Bronchus fibroblast of lung (primary cell): ENCODE measurements at places on chromosomes 5 and 9. TPM values are rescaled to one million over a fixed set of nuclear protein-coding genes. Genes with fewer than 3 reads are reported as not detected.

Gene REEP2
- total RNA-seq: 18.8 and 22.0 TPM in 2 replicates

Gene IFNK
- total RNA-seq: not detected in 2 replicates

Gene TAF11L8
- total RNA-seq: not detected in 2 replicates

Gene MED7
- total RNA-seq: 8.6 TPM in 2 replicates

Gene IFT74
- total RNA-seq: 12.3 and 13.4 TPM in 2 replicates

Gene SMIM33
- not detected in 2 replicates for total RNA-seq

Gene RNF224
- under 0.01 TPM in 1 of 2 replicates, not detected in the other for total RNA-seq

Gene ENG
- total RNA-seq: 47.2 and 48.9 TPM in 2 replicates

Gene NKD2
- 0.30 and 1.8 TPM in 2 replicates for total RNA-seq

Gene FRMPD1
- not detected in 2 replicates for total RNA-seq

Gene ACER2
- 0.84 and 0.89 TPM in 2 replicates for total RNA-seq

Gene IL9
- not detected in 2 replicates for total RNA-seq

Gene SLCO6A1
- total RNA-seq: not detected in 2 replicates

Gene GFI1B
- total RNA-seq: under 0.01 TPM in 1 of 2 replicates, not detected in the other

Gene OGN
- 0.15 and 0.17 TPM in 2 replicates for total RNA-seq

Gene VLDLR
- 5.1 and 5.7 TPM in 2 replicates for total RNA-seq

Gene GBGT1
- 2.4 and 3.2 TPM in 2 replicates for total RNA-seq

Gene F2RL1
- total RNA-seq: 16.5 and 20.2 TPM in 2 replicates

Gene ROR2
- 16.5 and 16.8 TPM in 2 replicates for total RNA-seq

Gene ENTREP1
- total RNA-seq: not detected in 2 replicates

Gene SPEF2
- 0.74 and 1.0 TPM in 2 replicates for total RNA-seq

Gene DCANP1
- total RNA-seq: not detected in 2 replicates

Gene TMEM215
- total RNA-seq: not detected in 2 replicates

Gene ANKRD20A1
- total RNA-seq: not detected in 2 replicates

Gene SLC6A18
- not detected in 2 replicates for total RNA-seq

Gene PCDHB7
- total RNA-seq: 0.15 and 0.17 TPM in 2 replicates

Gene NR4A3
- under 0.01 and 0.15 TPM in 2 replicates for total RNA-seq

Gene CNOT8
- 41.9 and 56.5 TPM in 2 replicates for total RNA-seq

Gene COL5A1
- total RNA-seq: 74.3 and 74.5 TPM in 2 replicates

Gene CNTNAP3
- 2.8 and 2.9 TPM in 2 replicates for total RNA-seq

Gene PCDHA4
- total RNA-seq: under 0.01 TPM in 2 replicates

Gene ZNF608
- 11.4 and 12.5 TPM in 2 replicates for total RNA-seq

Gene FBP1
- total RNA-seq: not detected in 2 replicates

Gene SYNPO
- total RNA-seq: 1.0 and 1.3 TPM in 2 replicates

Gene PCDHGB6
- 1.3 and 2.1 TPM in 2 replicates for total RNA-seq

Gene IL4
- total RNA-seq: not detected in 2 replicates

Gene CFAP77
- not detected in 2 replicates for total RNA-seq

Gene TAF11L10
- total RNA-seq: not detected in 2 replicates

Gene WDR38
- total RNA-seq: not detected in 2 replicates

Gene TMED7
- 58.6 and 71.6 TPM in 2 replicates for total RNA-seq
